Mammary epithelial cell (primary cell): ENCODE measurements at places on chromosomes 5 and 9. TPM values are rescaled to one million over a fixed set of nuclear protein-coding genes. Genes with fewer than 3 reads are reported as not detected.

GRCh38 chr5:130324953-130325671 lies 420.8 kb downstream of the CHSY3 start:
- peak; percentile 6 for DNase-seq

GRCh38 chr5:176541338-176542134 lies 4.3 kb upstream of the RNF44 start:
- peak; percentile 69 for DNase-seq

GRCh38 chr9:16154521-16155078 lies 601.8 kb downstream of the CCDC171 start:
- no peak for DNase-seq

DNA sequence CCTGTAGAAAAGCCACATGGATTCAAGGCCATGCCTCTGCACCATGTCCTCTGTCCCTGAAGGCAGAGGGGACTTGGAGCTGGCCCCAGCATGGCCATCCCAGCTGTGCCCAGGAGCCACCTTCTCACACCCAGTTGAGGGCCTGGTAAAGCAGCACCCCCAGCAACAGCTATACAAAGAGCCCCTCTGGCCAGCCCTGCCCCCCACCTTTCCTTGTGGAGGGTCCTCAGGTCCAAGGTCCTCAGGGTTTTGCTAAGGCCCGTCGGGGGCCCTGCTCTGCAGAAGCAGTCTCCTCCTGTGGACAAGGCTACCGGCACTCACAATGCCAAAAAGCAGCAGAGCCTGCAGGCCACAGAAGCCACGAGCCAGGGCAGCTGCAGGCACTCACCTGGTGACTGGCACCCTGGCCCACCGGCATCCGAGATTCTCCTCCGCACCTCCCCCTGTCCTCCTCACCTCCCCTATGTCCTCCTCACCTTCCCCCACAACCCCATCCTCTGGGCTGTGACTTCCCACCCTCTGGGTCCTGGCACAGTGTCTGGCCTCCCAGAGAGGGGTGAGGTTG lies 39.9 kb upstream of the LPCAT1 start:
- no peak for DNase-seq

ENTREP1 gene
- total RNA-seq: 5.0 and 6.2 TPM in 2 replicates

DDX46 gene
- 52.7 and 57.7 TPM in 2 replicates for total RNA-seq

FANCC gene
- 4.2 TPM for total RNA-seq

S100Z gene
- total RNA-seq: not detected in 2 replicates

FGFR4 gene
- total RNA-seq: 1.3 TPM
